ENCODE measurements at places on chromosomes 11 and 22. TPM values are rescaled to one million over a fixed set of nuclear protein-coding genes. Genes with fewer than 3 reads are reported as not detected.

GP1BB gene
- total RNA-seq = 0.79 TPM

PAFAH1B2 gene
- total RNA-seq = 39.6 TPM

CEND1 gene
- total RNA-seq = 3.3 TPM

SYCE3 gene
- total RNA-seq = not detected

LGR4 gene
- total RNA-seq = 46.9 TPM

RBM14 gene
- 65.6 TPM for total RNA-seq

KDELR3 gene
- total RNA-seq = 19.3 TPM

SPI1 gene
- not detected for total RNA-seq

C1QTNF5 gene
- 0.08 TPM for total RNA-seq

MPEG1 gene
- total RNA-seq = not detected

RPS13 gene
- total RNA-seq = 1,269 TPM

ZNF215 gene
- total RNA-seq = 0.91 TPM

ARL2 gene
- 178 TPM for total RNA-seq

THY1 gene
- 14.7 TPM for total RNA-seq

SEC14L3 gene
- total RNA-seq = not detected

DKK3 gene
- total RNA-seq = 15.2 TPM

RIC3 gene
- 1.9 TPM for total RNA-seq

OR2AT4 gene
- not detected for total RNA-seq

NRXN2 gene
- 0.13 TPM for total RNA-seq

DMC1 gene
- 4.8 TPM for total RNA-seq

CLCF1 gene
- 32.5 TPM for total RNA-seq

PRG2 gene
- not detected for total RNA-seq

KCNA4 gene
- total RNA-seq = not detected

GPR152 gene
- 0.07 TPM for total RNA-seq

ASCL2 gene
- not detected for total RNA-seq

OR8A1 gene
- total RNA-seq = not detected

C1QTNF4 gene
- total RNA-seq = 0.07 TPM

NDUFS3 gene
- 140 TPM for total RNA-seq

OR51B4 gene
- total RNA-seq = not detected

SOX6 gene
- total RNA-seq = 0.07 TPM

TMEM80 gene
- 10.0 TPM for total RNA-seq

OR51I1 gene
- total RNA-seq = not detected

ARHGAP20 gene
- total RNA-seq = 0.06 TPM

TESMIN gene
- total RNA-seq = 6.2 TPM

SMIM35 gene
- total RNA-seq = not detected

SLC43A1 gene
- total RNA-seq = 2.7 TPM

KRTAP5-9 gene
- not detected for total RNA-seq

PNPLA3 gene
- 0.81 TPM for total RNA-seq

SLC25A22 gene
- total RNA-seq = 33.6 TPM

CHRM1 gene
- total RNA-seq = 0.24 TPM

TMEM86A gene
- total RNA-seq = 0.41 TPM

OR52E2 gene
- not detected for total RNA-seq

TMEM191B gene
- 1.3 TPM for total RNA-seq

WNT7B gene
- total RNA-seq = 51.2 TPM

HBB gene
- not detected for total RNA-seq

RASL10A gene
- total RNA-seq = 0.11 TPM

SAA4 gene
- not detected for total RNA-seq
